Hepatocyte (in vitro differentiated cells): ENCODE measurements at places on chromosomes 16 and 17. TPM values are rescaled to one million over a fixed set of nuclear protein-coding genes. Genes with fewer than 3 reads are reported as not detected.

CAVIN1 gene
- 69.9 and 85.8 TPM in 2 replicates for total RNA-seq

- no peaks in the 10 kb centered on the region for H3K4me1 ChIP-seq
- no peaks in the 10 kb centered on the region for H3K27me3 ChIP-seq
- no peak for DNase-seq
These were observed 53.1 kb upstream of the ENPP7 start for GRCh38 chr17:79677646-79678045.

DOC2B gene
- total RNA-seq = 1.4 and 1.6 TPM in 2 replicates

MEOX1 gene
- 0.64 and 0.90 TPM in 2 replicates for total RNA-seq

DCUN1D3 gene
- total RNA-seq = 38.1 and 40.3 TPM in 2 replicates

DNA sequence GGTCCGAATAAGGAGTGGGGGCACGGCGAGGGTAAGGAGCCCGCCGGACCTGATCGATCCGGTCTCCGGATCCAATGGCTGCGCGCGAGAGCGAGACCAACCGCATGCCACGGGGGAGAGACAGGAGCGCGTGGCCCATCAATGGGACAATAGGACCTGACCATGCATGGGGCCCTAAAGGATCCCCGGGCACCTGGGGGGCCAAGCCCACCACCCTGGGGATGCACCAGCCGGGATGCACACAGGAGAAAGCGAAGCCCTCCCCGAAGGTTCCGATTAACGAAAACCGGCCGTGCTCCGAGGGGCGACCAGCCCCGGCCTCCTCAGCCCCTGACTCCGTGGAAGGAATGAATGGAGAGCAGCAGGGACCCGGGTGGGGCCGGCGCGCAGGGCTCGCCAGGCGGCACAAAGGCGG lies 525 bp downstream of the JPT1 start:
- peaks cover 7% of the 10 kb centered on the region for H3K4me1 ChIP-seq
- DNase-seq = peak; percentile 44
- H3K36me3 ChIP-seq = no peaks in the 10 kb centered on the region
- no peaks in the 10 kb centered on the region for H3K27me3 ChIP-seq
- H3K4me3 ChIP-seq = peak overlapping the region; percentile 57

GRCh38 chr17:38325221-38325851 lies 18.4 kb downstream of the GPR179 start:
- no peaks in the 10 kb centered on the region for H3K27me3 ChIP-seq
- peak; percentile 19 for DNase-seq
- H3K4me1 ChIP-seq = peaks cover 23% of the 10 kb centered on the region
- no peaks in the 10 kb centered on the region for H3K36me3 ChIP-seq
- no peak overlapping the region for H3K4me3 ChIP-seq

- H3K4me3 ChIP-seq = no peak overlapping the region
- H3K36me3 ChIP-seq = no peaks in the 10 kb centered on the region
- peak; percentile 57 for DNase-seq
These were observed 13.8 kb downstream of the C17orf50 start for GRCh38 chr17:35774499-35774898.

- H3K4me1 ChIP-seq = peaks cover 8% of the 10 kb centered on the region
- no peaks in the 10 kb centered on the region for H3K36me3 ChIP-seq
- no peak overlapping the region for H3K4me3 ChIP-seq
- peak; percentile 80 for DNase-seq
- no peaks in the 10 kb centered on the region for H3K27me3 ChIP-seq
These were observed 276.6 kb upstream of the TNRC6C start for GRCh38 chr17:77681861-77682260.

- H3K27ac ChIP-seq = no peak overlapping the region
- peaks cover 13% of the 10 kb centered on the region for H3K27me3 ChIP-seq
- no peaks in the 10 kb centered on the region for H3K36me3 ChIP-seq
- no peaks in the 10 kb centered on the region for H3K4me1 ChIP-seq
These were observed 23.8 kb downstream of the ENGASE start for GRCh38 chr17:79098282-79098867.

PRR35 gene
- not detected in 2 replicates for total RNA-seq

DNA sequence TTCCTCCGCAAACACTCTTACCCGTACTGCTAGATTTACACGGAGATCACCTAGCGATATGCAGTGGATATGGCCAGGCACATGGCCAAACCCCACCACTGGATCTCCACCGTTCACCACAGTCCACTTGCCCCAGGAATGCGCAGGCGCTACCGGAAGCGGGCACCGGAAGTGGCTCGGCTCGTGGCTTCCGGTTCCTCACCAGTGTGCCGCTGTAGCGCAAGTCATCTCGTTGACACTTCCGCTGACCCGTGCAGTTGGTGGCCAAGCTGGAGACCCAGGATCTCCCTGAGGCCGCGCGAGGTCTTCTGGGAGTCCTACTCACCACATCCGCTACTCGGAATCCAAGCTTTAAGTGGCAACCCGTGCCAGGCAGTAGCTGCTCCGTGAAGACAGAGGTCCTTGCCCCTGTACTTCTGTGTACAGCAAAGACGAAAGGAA lies 11.5 kb downstream of the ZNF597 start:
- DNase-seq = no peak
- no peak overlapping the region for H3K27ac ChIP-seq
- no peaks in the 10 kb centered on the region for H3K27me3 ChIP-seq
- no peaks in the 10 kb centered on the region for H3K36me3 ChIP-seq
- H3K4me1 ChIP-seq = no peaks in the 10 kb centered on the region

PGS1 gene
- total RNA-seq = 30.4 and 36.0 TPM in 2 replicates

DNA sequence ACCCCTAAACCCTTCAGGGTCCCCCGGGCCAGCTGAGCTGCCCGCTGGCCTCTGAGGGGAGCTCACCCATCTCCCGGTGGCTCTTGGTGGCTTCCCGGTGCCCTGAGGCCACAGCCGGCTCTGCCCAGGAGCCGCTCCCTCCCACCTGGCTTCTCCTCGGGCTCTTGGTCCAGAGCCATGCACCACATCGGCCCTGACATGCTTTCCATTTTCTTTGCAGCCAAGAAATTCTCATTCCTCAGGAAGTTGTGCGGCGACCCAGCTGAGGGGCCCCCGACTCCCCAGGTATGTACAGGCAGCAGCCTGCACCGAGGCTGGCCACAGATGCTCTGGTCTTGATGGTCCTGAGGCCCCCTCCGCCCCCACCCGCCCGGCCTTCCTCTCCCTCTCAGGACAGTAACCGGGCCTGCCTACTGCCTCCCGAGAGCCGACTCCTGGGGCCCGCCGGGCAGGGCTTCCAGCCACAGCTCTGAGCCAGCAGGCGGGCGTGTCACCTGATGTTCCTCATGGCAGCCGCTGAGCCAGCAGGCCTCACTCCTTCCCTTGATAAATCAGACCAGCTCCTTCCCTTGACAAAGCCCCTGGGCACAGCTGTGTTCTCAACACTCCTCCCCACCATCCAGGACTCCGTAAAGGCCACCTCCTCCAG lies 28.4 kb upstream of the ZFPM1 start:
- DNase-seq = no peak
- H3K27ac ChIP-seq = no peak overlapping the region
- no peaks in the 10 kb centered on the region for H3K36me3 ChIP-seq
- H3K4me1 ChIP-seq = peaks cover 7% of the 10 kb centered on the region

KCNJ18 gene
- not detected in 2 replicates for total RNA-seq

DNA sequence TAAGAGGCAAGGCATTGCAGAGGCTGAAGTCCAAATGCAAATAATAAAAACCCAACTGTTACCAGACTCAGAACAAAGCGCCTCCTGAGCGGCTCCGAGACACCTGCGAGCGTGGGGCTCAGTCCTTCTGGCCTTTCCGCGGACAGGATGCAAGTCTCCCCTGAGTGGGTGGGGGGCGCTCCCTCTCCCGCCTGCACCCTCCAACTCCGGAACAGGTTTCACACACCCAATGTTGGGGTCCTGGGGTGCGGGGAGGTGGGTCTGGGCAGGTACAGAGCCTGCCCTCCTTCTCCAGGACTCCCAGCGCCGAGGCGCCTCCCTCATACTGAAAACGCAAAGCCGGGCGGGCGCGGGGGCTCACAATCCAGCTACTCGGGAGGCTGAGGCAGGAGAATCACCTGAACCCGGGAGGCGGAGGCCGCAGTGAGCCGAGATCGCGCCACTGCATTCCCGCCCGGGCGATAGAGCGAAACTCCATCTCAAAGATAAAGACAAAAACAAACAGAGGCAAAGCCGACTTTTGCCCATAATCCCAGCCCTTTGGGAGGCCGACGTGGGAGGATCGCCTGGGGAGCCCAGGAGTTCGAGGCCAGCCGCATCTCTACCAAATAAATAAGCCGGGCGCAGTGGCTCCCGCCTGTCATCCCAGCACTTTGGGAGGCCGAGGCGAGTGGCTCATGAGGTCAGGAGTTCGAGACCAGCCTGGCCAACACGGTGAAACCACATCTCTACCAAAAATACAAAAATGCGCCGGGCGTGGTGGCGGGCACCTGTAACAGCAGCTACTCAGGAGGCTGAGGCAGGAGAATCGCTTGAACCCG lies 893 bp downstream of the GINS2 start:
- H3K27ac ChIP-seq = no peak overlapping the region
- no peak for DNase-seq
- peaks cover 6% of the 10 kb centered on the region for H3K4me1 ChIP-seq
- H3K4me3 ChIP-seq = no peak overlapping the region
